ENCODE measurements at places on chromosomes 2 and 18.

DNA sequence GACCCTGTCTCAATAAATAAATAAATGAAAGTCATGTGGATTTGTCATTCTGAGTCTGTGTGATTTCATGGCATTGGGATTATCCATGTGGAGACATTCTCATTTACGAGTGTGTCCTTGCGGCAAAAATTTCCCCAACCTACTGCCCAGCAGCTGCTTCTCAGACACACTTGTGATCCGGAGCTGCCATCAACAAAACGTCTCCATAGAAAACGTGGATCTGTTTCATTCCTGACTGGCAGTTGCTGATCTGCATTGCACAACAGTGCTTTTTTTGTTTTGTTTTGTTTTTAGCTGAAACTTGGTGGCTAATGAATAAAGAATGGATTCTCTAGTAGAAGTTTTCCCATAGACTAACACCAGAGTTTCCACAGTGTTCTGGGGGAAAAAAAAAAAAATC, 74.7 kb downstream of the TGIF1 start:
- DNase-seq, result no peak

- no peak for DNase-seq
These were observed 169.5 kb downstream of the CAMKMT start for GRCh38 chr2:44531289-44531688.

- DNase-seq, result no peak
These were observed 4.4 kb downstream of the ACTR2 start for GRCh38 chr2:65231892-65232477.

GRCh38 chr2:129805899-129806298, 173.6 kb upstream of the RAB6C start:
- DNase-seq, result no peak

GRCh38 chr18:79706006-79706405, 26.4 kb downstream of the CTDP1 start:
- no peak for DNase-seq

GRCh38 chr18:39872651-39873050, 2082.4 kb upstream of the PIK3C3 start:
- DNase-seq, result no peak

GRCh38 chr2:127995725-127996124, 32.1 kb downstream of the SAP130 start:
- no peak for DNase-seq

- DNase-seq, result no peak
These were observed 214.4 kb upstream of the DSEL start for GRCh38 chr18:67730886-67731285.

- DNase-seq, result no peak
These were observed 209.8 kb downstream of the DCDC2C start for GRCh38 chr2:3913166-3913565.

DNA sequence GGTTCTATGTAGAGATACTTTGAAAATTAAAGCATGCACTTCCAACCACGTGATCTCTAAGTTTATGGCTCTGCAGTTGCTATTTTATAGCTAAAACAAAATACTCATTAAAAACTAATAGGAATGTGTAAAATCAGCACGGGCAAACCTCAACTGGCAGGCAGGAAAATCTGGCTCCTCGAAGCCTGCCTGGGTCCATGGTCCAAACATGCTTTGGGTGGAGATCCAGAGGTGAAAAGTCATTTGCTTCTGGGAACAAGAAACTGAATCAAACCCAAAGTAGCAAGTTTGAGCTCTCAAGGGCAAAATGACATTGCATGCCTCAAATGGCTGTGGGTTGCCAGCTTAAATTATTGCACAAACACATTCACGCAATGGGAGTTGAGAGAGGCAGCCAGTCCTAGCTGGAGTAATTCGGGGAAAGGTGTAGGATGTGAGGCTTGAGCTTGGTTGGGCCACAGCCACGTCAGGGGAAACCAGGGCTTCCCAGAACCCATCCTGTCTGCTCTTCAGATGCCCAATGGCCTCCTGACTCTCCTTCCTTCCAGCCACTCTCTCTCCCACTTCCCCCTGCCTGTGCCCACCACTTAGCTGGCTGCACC, 75.2 kb upstream of the LCLAT1 start:
- no peak for DNase-seq

- DNase-seq, result no peak
These were observed 9.9 kb downstream of the PSD4 start for GRCh38 chr2:113183703-113184102.

DNA sequence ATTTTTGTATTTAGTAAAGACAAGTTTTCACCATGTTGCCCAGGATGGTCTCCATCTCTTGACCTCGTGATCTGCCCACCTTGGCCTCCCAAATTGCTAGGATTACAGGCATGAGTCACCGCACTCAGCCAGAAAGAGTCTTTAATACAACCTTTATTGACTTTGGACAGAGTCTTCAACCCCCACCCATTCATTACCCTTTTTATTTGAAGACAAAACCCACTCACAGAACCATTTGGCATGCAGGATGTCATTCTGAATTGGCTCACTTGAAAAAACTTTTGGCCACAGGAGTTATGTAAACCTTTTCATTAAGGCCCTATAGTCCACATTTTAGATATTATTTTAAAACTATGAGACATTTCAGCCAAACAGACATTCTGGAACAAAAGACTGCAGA, 217.9 kb upstream of the RND3 start:
- no peak for DNase-seq

DNA sequence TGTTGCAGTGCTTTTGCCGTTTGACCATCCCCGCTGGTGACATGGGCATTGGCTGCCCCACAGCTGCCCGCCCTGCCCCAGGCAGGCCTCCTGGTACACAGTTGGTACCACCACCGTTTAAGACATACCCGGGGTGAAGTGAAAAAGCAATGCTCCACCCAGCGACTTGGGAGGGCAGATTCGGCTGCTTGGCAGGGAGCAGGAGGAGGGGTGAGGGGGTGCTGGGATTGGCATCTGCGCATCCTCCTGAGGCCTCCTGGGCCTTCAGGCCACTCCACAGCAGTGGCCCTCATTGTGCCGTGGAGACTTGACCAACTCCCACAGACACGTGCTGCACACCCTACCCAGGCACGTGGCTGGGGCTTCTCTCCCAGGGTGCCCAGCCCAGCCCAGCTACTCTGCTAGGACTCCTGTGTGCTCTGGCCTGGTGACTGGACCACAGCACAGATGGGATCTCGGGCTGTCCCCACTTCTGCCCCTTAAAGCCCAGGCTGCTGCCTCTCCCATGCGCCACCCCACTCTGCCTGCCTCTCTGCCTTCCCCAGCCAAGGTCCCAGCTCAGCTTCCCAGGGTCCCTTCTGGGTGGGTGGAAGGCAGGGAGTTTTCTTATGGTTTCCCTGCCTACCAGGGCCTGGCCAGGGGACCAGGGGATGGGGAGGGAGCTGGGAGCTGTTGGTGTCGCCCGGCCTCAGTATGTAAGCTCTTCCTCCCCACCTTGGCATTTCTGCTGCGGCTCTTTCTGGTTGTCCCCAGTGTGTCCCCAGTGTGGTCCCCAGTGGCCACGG, 157.0 kb upstream of the HS6ST1 start:
- no peak for DNase-seq

GRCh38 chr2:59726228-59727120, 827.0 kb downstream of the BCL11A start:
- DNase-seq, result no peak

DNA sequence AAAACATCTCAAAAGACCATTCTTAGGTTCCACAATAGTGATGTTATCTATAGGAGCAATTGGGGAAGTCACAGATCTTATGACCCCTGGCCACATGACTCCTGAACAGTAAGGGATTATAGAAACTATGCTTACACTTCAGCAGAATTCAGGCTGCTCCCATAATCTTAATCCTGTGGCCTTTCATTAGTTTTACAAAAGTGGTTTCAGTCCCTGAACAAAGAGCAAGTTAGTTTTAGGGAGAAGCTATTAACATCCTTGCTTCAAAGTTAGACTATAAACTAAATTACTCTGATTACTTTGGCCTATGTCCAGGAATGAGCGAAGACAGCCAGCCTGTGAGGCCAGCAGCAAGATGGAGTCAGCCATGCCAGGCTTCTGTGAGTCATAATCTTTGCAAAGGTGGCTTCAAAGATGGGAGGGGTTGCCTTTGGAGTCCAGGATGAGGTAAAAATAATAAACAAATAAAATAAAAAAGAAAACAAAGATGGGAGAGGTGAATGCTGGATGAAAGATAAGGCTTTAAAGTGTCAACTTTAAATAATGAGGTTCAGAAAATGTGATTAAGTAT, 168.7 kb upstream of the NDUFV2 start:
- no peak for DNase-seq

- DNase-seq, result no peak
These were observed 62.0 kb upstream of the SGPP2 start for GRCh38 chr2:222362336-222362735.

- DNase-seq, result no peak
These were observed 1231.2 kb upstream of the ZEB2 start for GRCh38 chr2:145751155-145751554.
